ENCODE measurements at places on chromosomes 16 and 17.

- no peak for DNase-seq
Observed at GRCh38 chr17:78674595-78675315, 97.6 kb upstream of the DNAH17 start.

GRCh38 chr17:32285306-32285705, 19.7 kb downstream of the RHBDL3 start:
- no peak for DNase-seq

DNA sequence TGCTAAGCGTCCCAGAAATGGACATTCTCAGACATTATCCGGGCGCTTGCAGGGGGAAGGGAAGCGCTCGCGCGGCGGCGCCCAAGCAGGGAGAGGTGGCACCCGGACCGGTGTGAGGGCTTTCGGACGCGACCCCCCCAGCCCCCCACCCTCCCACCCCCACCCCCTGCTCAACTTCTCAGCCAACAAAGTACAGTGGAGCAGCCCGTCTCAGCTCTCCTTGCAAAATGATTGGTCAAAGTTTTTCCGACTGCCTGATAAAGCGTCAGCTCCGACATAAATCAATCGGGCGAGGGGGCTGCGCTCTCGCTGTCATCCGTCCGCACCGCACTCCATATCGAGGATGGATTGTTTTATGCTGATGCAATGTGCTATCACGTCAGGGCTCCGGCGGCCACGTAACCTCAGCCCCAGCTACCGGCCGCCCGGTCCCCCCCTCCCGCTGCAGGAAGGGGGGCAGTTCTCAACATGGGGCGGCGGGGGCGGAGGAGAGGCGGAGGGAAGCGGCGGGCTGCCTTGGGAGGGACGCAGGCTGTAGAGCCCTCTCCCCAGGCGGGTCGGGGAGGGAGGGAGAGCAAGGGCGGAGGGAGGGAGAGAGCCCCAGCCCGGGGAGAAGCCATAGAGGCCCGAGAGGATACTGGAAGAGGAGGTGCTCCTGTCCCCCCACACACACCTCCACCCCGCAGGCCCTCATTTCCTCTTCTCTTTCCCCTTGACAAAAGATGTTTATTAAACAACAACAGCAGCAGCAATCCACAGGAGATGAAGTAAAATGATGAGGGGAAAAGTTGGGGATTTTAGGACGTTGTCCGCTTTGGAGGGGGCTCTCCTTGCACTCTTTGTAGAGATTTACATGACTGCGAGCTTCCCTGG, at the start of gene HOXB9:
HOXB9 (minus strand) TSS at position 114 of the 873 bp plus-strand sequence; CDS start at position 25, 89 bp downstream.
- peak; percentile 26 for DNase-seq

DNA sequence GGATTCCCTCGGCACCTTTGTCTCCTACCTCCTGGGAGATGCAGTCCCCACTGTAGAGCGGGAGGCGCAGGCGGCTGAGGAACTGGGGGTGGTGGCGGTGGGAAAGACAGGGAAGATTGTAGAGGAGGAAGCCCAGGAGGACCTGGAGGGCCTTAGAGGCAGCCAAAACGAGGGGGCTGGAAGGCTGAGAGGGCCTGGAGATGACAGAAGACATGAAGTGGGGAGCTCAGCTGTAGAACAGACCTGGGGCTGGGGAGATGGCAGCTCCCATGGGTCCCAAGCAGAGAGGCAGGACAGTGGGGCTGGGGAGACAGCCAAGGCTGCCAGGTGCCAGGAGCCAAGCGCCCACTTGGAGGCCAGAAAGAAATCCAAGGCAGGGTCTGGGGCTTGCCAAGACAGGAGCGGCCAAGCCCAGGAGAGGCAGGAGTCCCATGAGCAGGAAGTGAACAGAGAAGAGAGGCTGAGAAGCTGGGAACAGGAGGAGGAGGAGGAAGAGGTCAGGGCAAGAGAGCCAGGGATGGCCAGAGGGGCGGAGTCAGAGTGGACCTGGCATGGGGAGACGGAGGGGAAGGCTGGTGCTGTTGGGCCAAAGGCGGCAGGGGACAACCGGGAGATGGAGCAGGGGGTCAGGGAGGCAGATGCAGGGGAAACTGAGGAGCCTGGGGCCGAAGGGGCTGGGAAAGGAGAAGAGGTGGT, 803 bp downstream of the APOBR start:
- peak; percentile 9 for DNase-seq

DNA sequence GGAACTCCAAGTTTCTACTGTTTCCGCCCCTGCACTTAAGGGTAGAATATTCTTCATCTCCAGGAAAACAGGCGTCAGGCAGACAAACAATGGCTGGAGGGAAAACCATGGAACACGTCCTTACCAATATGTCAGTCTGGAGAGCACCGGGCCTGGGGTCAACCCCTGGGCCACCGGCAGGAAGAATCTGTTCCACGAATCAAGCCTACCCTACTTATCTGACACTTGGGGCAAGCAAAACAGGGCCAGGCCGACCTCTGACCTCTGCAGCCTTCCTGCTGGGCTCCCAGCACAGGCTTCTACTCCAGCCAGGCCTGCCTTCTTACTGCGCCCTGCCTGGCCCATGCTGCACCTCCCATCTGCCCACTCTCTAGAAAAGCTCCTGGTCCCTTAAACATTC, 10.1 kb downstream of the VAC14 start:
- DNase-seq = no peak

DNA sequence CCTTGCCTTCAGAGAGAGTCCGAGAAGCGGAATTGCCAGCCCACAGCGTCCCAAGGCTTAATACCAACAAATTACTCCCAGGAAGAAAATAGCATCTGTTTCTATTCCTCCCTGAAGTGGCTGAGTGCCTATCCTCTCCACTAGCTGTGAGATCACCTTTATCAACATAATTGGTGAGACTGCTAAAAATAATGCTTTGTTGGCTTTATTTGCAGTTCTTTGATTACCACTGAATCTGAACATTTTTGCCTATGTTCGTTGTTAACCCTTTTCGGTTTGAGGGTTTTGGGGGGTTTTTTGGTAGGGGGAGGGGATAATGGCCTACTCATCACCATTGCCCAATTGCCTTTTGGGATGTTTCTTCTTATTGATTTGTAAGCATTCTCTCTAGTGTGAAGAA, 31.0 kb downstream of the MMP15 start:
- DNase-seq = no peak

GRCh38 chr17:19554393-19554792, 20.7 kb downstream of the SLC47A1 start:
- no peak for DNase-seq

DNA sequence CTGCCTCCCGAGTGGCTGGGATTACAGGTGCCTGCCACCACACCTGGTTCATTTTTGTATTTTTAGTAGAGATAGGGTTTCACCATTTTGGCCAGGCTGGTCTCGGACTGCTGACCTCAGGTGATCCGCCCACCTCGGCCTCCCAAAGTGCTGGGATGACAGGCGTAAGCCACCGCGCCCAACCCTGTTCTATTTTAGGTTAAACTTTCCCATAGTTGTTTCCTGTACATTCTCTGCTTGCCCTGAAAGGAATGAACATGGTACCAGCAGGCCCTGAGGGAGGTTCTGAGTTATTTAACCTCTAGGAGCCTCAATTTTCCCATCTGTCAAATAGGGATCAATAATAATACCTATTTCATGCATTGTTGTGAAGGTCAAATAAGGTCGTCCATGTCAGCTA, 11.0 kb upstream of the CDH5 start:
- DNase-seq = no peak

DNA sequence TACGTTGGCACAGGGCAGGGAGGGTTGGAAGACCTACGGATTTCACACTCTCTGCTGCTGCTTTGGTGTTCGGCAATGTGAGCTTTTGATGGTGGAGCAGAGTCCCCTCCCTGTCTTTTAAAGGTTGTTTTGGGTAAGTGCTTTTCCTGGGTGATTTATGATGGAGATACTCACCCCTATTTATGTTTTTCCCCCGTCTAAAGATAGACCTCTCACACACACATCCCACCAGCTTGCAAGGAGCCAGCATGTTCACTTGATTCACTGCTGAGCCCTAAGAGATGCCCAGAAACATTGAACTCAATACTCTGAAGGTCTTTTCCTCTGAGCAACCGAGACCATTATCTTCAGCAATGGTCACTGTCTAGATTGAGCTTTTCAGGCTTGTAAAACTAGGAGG, 8.3 kb downstream of the RBFOX1 start:
- no peak for DNase-seq

DNA sequence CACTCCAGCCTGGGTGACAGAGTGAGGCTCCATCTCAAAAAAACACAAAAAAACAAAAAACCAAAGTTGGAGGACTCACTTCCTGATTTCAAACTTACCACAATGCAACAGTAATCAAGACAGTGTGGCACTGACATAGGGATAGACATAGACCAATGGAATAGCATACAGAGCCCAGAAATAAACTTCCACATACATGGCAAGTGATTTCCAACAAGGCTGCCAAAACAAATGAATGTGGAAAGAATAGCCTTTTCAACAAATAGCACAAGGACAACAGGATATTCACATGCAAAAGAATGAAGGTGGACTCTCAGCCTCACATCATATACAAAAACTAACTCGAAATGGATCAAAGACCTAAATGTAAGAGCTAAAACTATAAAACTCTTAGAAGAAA, 36.8 kb upstream of the RASD1 start:
- DNase-seq = no peak

DNA sequence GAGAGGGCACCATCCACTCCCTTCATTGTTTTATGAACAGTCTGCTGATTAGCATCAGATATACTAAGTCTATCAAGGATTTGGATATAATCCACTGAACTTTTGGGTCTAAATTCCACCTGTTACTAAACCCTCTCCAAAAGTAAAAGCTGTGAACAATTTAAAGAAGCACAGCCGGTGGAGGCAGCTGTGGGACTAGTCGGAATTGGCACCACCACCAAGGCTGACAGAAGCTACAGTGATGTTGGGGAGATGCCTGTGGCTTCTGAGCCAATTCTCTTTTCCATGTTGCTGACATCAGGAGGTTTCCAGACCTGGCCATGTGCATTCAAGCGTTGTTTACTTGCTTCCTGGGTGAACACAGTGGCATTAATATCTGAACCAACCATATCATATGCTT, 679.0 kb upstream of the CA10 start:
- DNase-seq = no peak

DNA sequence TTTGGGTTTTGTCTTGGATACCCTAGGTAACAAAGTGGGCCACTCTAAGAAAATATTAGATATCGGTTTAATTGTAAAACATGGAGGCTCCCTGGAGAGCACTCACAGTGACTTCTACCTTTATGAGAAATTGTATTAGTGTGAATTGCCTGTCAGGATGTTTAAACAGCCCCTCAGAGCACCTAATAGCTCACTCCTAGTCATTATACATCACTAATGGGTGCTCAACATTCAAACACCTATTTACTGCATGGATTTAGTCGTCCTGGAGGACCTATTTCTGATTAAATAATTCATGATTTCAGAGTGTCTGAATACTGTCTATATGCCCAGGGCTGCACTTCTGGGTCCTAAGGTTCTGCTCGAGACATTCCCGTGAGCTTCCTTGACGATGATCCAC, 430.2 kb upstream of the EEF2KMT start:
- DNase-seq = no peak

GRCh38 chr17:58112970-58113631, 29.9 kb downstream of the DYNLL2 start:
- peak; percentile 87 for DNase-seq

GRCh38 chr16:4214215-4214621, 27.7 kb downstream of the SRL start:
- no peak for DNase-seq

- DNase-seq = no peak
Observed at GRCh38 chr16:81394966-81395655, 49.5 kb upstream of the CMIP start.

- peak; percentile 43 for DNase-seq
Observed at GRCh38 chr17:39867880-39868553, at the start of gene ZPBP2. Gene ZPBP2, plus strand, starts transcription at chr17:39868202. Its CDS starts 153 bp downstream, at chr17:39868355.

DNA sequence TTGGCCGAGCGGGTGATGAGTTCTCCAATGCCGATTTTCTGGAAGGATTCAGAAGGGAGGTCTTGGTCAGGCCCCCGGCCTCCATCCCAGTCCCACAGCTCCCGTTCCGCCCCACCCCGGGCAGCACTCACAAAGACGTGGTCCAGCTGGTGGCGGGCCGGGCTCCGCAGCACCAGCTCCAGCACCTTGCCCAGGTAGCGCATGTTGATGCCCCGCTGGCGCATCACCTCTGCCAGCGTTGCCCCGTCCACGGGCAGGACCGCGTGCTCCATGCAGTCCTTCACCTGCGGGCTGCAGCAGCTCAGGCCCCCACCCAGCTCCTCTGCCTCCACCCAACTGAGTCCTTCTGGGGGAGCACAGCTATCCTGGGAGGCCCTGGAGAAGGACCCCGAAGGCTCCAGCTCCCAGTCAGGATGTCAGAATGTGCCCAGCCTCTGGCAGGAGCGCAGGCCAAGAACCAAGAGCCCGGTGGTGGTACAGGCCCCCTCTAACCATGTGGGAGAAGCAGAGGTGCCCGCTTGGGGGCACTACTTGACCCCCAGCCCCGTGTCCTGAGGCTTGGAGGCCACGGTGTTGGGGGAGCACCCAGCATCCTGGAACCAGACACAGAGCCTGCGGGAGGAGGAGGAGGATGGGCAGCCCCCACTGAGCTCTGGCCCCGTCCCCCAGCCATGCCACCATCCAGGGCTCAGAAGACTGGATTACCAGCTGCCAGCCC, 16.2 kb downstream of the CLUH start:
- no peak for DNase-seq

DNA sequence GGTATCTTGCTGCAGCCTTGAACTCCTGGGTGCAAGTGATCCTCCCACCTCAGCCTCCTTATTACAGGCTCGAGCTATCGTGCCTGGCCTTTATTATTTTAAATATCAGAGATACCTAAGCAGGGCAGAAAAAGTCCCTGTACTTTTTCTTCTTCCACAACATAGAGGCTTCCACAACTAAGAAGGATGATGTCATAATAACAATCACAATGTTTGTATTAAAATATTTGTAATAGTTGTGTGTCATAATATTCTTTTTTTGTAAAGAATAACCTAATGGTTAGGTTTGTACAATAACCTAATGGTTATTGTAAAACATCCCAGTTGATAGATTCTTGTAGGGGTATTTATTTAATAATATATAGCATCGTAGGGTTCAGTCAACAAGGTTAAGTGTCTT, 26.7 kb upstream of the DUSP14 start:
- DNase-seq = no peak

DNA sequence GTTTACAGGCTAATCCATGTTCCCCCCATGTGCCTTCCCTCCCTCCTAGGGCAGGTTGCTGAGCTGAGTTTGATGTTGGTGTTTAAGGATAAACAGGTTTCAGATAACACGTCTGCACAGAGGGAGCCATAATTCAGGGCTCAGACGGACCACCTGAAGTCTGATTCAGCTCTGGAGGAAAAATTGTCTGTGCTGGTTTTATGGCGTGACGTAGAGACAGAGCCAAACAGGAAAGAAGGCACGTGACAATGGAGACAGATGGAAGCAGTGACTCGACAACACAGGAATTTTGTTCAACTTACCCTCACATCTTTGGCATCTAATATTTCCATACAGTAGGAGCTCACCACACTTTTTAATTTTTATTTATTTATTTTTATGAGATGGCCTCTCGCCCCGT, 10.7 kb upstream of the USP10 start:
- no peak for DNase-seq

GRCh38 chr17:34665819-34666763, 86.7 kb downstream of the TMEM132E start:
- no peak for DNase-seq

GRCh38 chr16:7366041-7366440, 33.4 kb downstream of the RBFOX1 start:
- DNase-seq = no peak
